ENCODE measurements at places on chromosomes 7 and 10.

DNA sequence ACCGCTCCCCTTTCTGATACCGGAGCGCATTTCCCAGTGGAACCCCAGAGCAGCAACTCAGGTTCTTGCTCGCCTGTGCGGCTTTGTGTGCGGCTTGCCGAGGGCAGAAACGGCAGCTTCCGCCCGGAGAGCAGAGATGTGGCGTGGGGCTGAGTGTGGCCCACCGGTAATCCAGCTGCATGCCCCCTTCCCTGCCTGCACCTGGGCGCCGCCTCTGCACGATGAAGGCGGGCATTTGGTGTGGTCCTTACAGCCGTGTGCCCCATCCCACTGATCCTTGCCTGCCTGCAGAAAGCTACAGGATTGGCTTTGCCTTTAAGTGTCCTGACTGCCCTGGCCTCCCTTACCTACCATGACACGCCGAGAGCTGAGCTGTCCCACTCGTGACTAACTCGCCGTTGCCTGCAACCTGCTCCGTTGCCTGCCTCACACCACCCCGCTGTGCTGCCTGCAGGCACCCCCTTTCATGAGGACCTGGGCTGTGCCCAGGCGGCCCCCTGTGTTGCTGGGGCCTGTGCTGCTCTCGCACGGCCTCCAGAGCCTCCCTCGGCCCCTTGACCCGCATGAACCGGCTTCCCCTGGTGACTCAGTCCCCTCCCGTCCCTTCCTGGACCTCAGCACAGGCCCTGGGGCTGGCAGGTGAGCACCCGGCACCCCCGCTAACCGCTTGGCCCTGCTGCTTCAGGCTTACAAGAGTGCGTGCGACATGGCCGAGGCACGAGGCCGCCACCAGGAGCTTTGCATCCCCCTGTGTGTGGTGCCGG lies 48.0 kb downstream of the PITRM1 start:
- no peak for DNase-seq

DNA sequence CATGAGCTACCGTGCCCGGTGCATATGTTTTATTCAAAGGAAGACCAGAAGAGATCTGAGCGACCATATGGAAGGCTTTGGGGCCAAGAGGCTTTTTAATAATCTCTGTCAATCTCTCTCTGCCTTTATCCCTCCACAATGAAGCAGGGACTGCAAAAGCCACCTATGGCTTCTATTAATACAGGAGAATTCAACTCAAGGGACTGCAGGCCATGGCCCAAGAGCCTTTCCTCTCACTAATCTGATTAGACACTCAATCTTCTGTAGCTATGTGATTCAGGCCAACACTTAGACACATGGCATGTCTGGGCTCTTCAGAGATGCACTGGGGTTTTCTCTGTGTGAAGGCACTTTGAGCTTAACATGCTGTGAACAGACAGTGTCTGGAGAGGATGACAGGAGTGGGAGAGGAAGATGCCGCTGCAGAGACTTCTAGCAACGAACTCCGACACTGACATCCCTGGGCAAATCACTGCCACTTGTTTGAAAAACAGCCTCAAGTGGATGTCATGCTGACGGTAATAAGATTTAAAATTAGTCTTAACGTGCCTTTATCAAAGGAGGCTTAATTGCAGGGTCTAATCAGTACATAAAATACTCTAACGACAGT lies 114.4 kb upstream of the AOAH start:
- no peak for DNase-seq

GRCh38 chr7:84513061-84513460 lies 318.5 kb upstream of the SEMA3A start:
- no peak for DNase-seq

- no peak for DNase-seq
Observed at GRCh38 chr7:155842496-155843265, 30.4 kb upstream of the SHH start.

DNA sequence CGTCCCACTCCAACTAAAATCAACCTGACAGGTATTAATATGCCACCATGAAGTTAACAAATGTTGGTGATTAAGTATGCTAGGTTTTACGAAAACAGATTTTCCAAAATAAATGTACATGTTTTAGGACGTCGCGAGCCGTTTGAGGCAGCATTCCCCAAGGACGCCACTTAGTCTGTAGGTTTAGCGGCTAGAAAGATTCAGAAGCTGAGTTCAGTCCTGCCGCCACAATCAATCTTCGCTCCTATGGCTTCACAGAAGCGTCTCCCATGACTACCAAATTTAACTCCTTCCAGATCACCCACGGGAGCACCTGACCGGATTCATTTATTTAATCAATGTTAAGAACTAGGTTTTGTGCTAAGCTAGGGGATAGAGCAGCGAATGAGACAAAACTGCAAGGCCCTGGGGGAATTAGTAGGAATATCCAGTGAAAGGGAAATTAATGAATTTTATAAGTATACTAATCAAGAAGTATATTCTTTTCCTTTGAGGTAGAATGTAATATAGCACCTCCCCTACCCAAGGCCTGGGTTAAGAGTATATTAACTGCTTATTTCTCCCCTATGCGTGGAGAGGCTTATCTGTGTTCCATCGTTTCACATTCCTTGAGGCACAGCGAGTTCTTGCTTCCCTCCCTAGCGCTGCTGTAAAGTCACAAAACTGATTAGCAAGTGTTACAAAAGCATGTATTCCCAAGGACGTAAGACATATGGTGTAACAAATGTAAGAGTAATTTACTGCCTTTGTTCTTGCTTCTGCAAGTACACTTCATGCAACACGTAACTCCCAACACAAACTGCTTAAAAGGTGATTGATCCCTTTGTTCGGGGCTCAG lies 994 bp upstream of the CYP51A1 start:
- DNase-seq = no peak

DNA sequence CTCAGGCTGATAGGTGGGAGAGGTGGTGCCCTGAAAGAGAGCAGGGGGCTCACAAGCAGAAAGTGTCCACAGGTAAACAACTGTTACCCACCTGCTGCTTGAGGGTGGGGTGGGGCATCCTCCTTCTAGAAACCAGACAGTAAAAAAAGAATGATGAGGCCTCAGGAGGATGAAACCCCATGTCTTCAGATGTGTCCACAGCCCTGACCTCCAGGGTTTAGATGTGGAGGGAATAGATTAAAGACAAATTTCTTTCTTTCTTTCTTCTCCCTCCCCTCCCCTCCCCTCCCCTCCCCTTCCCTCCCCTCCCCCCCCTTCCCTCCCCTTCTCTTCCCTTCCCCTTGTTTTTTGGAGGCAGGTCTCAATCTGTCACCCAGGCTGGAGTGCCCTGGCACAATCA lies 333.5 kb upstream of the NUPR2 start:
- no peak for DNase-seq

GRCh38 chr10:129258283-129258923 lies 208.6 kb upstream of the MGMT start:
- no peak for DNase-seq

DNA sequence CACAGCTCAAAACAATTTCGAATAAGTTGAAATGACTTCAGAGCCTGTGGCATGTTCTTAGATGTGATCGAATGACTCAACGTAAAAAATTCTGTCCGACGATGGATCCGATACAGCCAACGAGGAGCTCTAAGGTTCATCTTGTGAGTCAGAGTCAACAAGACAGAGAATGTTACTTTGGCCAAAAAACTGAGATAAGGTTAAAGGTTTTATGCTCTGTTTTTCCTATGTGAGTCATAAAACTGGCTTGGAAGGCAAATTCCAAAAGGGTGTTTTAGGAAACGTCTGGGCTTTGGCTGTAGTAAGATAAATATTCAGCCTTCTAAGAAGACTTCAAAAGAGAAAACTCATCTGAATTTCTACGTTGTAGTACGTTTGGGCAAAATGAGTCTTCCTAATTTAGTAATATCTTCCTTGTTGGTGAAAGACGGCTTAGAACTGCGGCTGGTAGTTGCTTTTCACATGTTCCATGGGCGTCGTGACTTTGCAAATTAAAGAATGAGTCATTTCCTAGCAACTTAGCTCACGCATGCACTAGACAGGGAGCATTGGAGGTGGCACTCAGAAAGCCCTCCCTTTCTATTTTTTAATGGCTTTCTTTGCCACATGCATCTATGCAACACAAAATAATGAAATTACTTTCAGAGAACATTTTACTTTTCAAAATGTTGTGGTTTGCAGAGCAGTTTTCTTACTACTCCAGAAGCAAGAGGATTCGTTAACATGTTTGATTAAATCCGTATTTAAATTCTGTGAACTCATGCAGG lies 28.2 kb downstream of the PFKP start:
- no peak for DNase-seq

DNA sequence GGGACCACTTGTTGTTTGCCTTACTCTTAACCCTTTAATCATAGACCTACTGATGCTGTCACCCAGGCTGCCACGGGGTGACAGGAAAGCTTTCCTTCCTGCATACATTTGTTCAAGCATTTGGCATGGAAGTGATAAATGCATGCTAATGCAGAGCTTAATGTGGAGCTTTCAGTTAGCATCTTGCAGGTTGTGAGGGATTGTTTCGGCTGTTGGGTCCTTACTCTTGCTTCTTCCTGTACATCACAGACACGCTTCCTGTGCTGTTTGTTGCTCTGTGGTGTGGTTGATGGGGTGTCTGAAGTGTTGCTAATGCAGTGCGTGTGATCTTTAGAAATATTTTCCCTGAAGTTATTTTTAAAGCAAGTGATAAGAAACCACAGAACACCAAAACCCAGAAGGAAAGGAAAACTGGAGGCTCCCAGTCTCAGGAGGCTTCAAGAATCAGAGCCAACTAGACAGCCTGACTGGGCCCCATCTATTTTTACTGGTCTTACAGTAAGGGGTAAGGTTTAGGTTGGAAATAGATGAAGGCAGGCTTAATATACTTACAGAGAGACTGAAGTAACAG lies 143.1 kb downstream of the CHN2 start:
- no peak for DNase-seq

DNA sequence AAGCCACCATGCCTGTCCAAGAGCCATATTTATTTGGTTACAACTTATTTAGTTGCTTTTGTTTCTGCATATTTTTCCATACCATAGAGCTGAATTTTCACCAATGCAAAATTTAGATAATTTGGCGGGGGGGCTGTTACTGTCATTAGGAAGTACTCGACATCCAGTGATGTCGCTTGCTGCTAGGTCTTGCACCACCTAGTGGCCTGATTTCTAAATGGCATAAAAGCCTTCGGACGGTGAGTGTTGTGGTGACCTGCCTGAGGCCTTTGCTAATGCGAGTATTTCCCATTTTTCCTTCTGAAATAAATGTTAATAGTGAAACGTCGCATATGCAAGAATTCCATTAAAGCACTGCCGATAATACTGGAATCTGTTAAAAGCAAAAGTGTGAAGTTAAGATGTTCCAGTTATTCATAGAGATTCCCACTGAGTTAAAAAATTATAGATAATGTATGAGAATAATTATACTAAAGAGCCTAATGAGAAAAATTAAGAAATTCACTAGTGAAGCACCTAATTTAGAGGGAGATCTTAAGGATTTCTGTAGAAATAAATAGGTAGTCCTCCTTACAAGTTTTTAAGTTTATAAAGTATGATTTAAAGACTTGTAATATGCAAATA lies 86.1 kb upstream of the DNAJB6 start:
- no peak for DNase-seq

GRCh38 chr7:119994928-119995327 lies 278.0 kb upstream of the KCND2 start:
- DNase-seq = no peak

- DNase-seq = no peak
Observed at GRCh38 chr10:112532189-112532588, 85.2 kb downstream of the VTI1A start.

GRCh38 chr10:129101232-129101980 lies 365.6 kb upstream of the MGMT start:
- no peak for DNase-seq

- DNase-seq = no peak
Observed at GRCh38 chr10:109992485-109992884, 15.3 kb upstream of the ADD3 start.

- DNase-seq = no peak
Observed at GRCh38 chr7:21448974-21449373, 21.1 kb downstream of the SP4 start.

- no peak for DNase-seq
Observed at GRCh38 chr7:510782-511281, 8.8 kb downstream of the PDGFA start.

DNA sequence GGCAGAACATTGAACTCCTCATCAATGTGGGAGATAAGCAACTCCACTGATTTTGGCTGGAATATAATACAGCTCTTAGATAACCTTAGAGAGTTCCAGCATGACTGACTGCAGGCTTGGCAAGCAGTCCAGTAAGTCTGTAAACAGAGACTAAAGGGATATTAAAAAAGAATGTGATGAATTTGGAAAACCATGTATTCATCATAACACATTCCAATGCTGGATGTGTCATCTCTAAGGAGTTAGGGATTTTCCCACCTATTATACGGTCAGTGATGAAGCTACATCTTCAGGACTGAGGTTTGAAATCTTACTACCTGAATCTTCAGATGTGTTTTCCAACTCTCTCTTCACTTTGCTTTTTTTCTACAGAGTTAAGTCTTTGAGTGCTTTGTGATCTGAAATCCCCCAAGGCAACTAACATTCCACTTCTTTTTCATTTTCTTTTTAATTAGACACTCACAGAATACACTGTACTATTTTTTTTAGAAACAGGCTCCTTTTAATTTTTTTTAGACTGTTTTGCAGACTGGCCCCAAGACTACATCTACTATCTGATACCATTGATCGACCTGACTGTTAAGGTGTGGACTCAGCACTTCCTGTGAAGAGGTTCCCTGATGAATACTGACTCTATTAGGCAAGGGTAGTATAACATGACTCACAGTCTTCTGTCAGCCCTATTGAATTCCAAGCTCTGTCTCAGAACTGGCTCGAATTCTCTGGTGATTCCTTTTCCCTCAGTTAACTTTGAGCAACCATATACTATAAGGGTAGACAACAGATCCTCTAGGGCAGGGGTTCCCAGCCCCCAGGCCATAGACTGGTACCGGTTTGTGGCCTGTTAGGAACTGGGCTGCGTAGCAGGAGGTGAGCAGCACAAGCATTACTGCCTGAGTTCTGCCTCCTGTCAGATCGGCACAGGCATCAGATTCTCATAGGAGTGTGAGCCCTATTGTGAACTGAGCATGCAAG lies 678.2 kb downstream of the GRM8 start:
- no peak for DNase-seq

DNA sequence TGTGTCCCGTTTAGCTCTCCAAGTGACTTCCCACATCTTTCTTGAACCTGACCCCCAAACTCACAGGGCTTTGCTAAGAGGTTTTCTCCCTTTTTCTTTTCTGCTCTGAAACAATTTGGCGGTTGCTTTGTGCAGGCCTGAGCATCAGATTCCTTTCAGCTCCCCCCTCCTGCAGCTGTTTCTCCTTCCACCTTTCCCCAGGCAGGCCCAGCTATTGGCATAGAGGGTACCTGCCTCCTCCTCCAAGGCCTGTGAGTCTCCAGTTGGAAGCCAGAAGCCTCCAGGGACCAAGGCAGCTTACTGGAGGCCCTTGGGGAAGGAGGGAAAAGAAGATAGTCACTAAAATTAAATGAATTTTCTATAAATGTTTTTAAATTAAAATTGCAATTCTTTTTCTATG lies 7.7 kb downstream of the VAX1 start:
- no peak for DNase-seq

- no peak for DNase-seq
Observed at GRCh38 chr10:7559386-7559785, 107.4 kb downstream of the ITIH5 start.

- DNase-seq = no peak
Observed at GRCh38 chr10:97442277-97442676, 3.5 kb downstream of the EXOSC1 start.
